Dermis blood vessel endothelial cell (primary cell): ENCODE measurements at places on chromosomes 5 and 9. TPM values are rescaled to one million over a fixed set of nuclear protein-coding genes. Genes with fewer than 3 reads are reported as not detected.

- DNase-seq = no peak
These were observed 38.0 kb downstream of the GDA start for GRCh38 chr9:72187121-72187695.

- no peak for DNase-seq
These were observed 270.9 kb downstream of the HSPA4 start for GRCh38 chr5:133322743-133323142.

GRCh38 chr5:17190242-17190778 is 27.1 kb upstream of the BASP1 start:
- DNase-seq = peak; percentile 90

The TMEM167A gene
- 57.7 and 60.5 TPM in 2 replicates for total RNA-seq

GRCh38 chr9:80242022-80242421 is 670.3 kb downstream of the TLE4 start:
- DNase-seq = no peak

The PTGS1 gene
- total RNA-seq = 2.7 and 3.6 TPM in 2 replicates

GRCh38 chr5:125829349-125829748 is 593.9 kb upstream of the GRAMD2B start:
- no peak for DNase-seq

DNA sequence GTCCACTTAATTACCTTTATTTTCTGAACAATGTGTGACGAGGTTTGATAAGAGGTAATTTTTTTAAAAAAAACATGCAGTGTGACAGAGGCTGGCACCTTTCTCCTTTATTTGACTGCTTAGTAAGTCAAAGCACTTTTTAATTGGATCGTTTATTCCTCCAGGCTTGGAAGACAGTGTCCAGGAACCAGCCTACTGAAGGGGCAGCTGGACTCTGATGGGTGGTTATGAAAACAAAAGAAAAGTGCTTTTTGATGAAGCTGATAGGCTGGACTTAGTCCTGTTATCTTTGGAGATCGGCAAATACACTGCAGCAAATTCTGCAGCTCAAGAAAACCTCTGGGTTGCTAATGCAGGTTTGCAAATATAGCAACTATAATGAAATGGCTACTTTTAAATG is 141.7 kb downstream of the DCP2 start:
- no peak for DNase-seq

The NDUFA8 gene
- total RNA-seq = 40.7 and 48.5 TPM in 2 replicates

GRCh38 chr9:22146604-22147003 is 137.5 kb upstream of the CDKN2B start:
- no peak for DNase-seq
